NCI-H1048 (cell line): ENCODE measurements at places on chromosomes 16 and 17.

- DNase-seq, result peak; percentile 70
These were observed at the start of the genes GGA3 and MRPS7 for GRCh38 chr17:75261336-75262111. GGA3 (minus strand) TSS chr17:75261606; CDS start chr17:75261587, 19 bp downstream. MRPS7 (plus strand) TSS chr17:75261879; CDS start chr17:75261901, 22 bp downstream.

DNA sequence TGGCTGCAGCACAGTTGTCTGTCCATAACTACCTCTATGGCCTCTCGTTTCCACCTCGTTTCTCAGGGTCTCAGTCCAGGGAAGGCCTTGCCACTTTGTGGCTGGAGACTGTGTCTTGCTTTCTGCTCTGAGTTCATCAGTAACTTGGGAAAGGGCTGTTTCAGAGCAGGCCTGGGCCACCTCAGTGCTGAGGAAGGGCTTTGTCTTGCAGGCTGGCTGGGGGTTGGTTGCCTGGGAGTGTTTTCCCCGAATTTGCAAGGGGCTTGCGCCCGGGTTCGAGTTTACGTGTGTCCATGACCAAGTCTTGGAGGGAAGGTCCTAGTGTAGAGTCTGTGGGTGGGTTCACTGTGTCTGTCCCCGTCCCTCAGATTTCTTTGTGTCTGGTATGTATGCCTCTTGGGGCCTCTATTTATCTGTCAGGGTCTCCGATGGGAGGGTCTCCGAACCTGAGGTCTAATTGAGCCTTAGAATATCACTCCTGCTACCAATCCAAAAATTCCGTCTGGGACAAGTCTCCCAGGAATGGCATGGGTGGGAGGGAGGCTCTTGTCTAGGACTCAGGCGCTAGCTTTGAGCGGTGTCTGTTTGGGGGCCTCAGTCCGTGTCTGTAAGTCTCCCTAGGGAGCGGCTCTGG is 594 bp upstream of the TGFB1I1 start:
- DNase-seq, result no peak

GRCh38 chr16:35745191-35745590 is 2285.8 kb downstream of the TP53TG3F start:
- DNase-seq, result no peak

DNA sequence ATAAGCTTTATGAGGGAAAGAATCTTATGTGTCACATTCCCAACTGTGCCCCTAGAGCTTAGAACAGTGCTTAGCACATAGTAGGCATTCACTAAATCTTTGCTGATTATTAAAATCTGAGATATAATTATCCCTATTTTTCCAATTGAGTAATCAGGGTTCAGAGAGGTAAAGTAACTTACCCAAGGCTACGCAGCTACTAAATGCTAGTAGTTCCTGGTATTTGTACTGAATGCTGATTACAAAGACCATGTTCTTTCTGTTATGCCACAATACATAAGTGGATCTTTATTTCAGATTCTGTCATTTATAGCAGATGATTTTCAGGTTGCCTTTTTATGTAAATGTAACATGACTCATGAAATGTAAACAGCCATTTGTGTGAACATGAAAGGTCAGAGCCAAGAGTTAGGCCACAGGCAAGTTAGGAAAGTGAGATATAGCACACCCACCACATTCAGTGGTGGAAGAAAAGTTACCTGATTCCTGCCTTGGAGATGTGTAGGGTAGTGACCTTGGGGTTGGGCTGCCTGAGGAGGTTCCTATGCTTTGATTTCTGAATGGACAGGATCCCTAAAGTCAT is 77.2 kb downstream of the FTO start:
- DNase-seq, result no peak

- DNase-seq, result no peak
These were observed 275.7 kb downstream of the TOX3 start for GRCh38 chr16:52271088-52271750.

DNA sequence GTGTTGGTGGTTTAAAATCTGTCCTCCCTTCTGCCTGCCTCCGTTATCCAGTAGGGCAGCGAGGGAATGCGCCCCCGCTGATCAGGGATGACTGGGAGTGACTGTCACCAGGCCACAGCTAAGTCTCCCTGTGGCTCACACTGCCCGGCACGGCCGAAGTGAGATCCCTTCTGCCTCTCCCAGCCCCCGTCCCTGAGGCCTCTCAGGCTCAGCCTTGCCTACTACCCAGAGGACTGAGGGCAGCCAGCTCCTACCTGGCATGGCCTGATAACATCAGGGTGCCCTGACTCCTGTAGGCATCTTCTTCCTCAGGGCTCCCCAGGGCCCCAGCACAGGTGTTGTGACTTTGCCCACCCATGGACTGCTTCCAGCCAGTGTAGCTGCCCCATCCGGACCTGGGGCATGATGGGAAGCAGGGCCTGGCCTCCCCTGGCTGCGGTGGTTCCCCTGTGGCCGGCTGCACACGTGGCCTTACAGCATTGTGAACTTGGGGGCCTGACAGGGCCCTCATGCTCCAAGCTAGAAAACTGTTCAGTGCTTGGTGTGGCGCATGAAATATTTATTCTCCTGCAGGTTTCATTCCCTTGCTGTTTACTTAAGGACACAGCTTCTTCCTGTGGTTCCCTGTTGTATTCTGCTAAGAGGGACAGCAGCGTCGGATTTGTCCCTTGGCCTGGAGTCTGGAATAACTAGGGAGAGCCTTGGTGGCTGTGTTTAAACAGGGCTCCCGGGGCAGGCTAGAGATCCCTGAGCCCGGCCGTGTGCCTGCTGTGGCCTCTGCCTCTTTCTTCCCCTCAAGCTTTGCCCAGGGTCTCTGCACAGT is 30.0 kb downstream of the GINS2 start:
- no peak for DNase-seq

- no peak for DNase-seq
These were observed 362.0 kb downstream of the SEC14L1 start for GRCh38 chr17:77502626-77503292.

- DNase-seq, result no peak
These were observed 28.1 kb downstream of the GLG1 start for GRCh38 chr16:74578838-74579237.

- DNase-seq, result no peak
These were observed 10.7 kb downstream of the CCDC40 start for GRCh38 chr17:80047176-80047575.

DNA sequence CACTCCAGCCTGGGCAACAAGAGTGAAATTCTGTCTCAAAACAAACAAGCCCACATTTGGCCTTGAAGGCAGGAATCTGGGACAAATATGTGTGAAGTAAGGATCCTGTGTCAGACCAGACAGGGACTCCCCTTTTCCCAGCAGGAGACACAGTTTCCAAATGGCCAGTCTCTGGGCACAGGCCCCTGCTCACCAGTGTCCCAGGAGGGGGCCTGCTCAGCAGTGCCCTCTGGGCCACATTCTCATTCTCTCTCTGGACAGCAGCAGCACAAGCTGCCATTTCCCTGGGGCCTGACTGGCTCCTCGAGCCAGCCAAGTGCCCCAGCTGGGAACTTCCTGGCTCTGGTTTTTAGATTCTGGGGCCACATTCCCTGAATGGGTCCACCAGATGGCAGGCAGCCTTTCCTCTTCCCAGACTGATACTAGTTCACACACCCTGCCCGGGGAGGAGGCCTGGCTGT is 11.7 kb upstream of the MNT start:
- no peak for DNase-seq

DNA sequence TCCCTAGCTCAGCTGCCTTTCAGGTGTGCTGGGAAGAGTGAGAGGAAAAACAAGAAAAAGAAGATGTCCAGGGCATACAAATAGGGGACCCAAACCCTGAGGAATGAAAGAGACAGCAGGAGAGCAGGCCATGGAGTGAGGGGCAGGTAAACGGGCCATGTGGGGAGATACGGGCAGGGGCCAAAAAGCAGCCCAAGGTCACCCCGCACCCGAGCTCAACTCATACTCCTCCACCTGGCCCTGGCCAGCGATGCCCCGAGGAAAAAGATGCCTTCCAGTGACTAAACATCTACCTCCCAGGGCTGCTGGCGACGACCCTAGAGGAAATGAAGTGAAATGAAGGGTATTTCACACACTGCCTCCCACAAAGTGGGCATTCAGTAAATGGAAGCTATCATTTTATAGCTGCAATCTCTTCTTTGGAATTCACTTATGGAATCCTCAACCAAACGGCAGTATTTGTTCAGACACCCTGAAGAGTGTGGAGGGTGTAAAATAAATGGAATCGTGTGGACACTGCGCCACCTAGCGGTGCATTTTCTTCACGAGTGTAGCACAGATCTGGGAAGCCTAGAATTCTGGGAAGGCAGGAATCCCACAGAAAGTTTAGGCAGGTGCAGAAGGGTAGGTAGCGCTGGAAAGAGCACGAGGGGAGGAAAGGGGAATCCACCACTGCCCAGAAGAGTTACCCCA is 14.9 kb downstream of the ELAC2 start:
- peak; percentile 68 for DNase-seq

- peak; percentile 48 for DNase-seq
These were observed at the start of gene TEKT3 for GRCh38 chr17:15341385-15341849. TEKT3 (minus strand) TSS chr17:15341597; CDS start chr17:15331585, 10,012 bp downstream.

GRCh38 chr16:56382901-56383355 is 42.4 kb downstream of the AMFR start:
- DNase-seq, result no peak

DNA sequence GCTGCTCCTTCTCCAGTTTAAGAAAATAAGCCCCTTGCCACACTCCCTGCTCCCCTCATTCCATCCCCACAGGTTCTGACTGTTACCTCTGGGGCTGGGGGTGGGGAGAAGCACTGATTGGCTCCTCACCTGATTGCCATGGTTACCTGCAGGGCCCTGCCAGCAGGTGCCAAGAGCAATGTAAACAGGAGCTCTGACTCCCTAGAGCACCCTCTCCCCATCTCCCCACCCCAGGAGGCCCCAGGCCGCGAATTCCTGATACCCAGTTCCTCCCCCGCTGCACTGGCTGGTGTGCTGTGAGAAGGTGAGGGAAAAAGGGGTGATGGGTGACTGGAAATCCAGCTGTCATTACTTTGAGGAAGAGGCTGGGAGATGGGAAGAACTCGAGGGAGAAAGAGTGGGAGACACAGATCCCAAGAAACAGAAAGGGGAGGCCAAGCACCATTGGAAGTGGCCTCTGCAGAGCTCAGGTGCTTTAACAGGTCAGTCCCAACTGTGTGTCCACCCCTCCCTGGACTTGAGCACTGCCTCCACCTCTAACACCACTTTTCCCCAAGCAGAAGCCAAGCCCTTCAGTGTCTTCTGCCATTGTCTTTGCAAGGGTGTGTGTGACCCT is 4.5 kb downstream of the PCGF2 start:
- no peak for DNase-seq

DNA sequence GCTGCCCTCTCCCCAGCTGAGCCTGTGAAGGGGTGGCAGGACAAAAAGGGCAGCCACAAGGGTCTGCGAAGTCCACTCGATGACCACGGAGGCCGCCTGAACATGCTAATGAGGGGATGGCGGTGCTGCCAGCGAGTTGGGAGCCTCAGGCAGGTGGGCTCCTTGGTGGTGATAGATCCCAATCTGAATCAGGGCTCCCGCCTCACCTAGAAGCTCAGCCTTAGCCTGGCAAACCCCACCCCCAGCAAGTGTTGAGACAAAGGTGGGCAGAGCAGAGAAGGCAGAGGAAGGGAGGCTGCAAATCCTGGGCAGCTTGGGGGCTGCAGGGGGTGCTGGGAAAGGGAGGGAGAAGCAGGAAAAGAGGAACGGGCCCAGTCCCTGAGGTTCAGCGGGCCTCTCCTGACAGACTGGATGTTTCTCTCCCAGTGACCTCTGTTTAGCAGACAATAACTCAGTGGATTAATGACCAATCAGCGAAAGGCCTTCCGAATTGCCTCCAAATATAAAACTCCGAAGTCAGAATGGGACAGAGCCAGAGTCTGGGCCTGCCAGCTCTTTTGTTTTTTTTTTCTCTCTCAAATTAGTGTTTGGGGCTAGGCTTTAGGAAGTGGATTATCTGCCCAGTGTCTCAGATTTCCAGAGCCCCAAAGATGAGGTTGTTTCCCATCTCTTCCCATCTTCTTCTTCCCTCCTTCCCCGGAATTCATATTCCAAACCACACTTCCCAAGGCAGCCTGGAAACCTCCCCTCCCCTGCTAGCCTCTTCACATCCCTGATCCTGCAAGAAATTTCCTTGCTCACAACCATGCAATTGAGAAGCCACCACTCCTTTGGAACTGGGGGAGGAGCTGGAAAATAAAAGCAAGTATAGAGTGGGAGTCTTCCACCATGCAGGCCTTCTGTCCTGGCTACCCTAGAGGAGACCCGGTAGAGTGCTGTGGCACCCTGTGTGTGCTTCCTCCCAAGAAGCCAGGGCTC is 15.2 kb upstream of the HOXB2 start:
- no peak for DNase-seq

DNA sequence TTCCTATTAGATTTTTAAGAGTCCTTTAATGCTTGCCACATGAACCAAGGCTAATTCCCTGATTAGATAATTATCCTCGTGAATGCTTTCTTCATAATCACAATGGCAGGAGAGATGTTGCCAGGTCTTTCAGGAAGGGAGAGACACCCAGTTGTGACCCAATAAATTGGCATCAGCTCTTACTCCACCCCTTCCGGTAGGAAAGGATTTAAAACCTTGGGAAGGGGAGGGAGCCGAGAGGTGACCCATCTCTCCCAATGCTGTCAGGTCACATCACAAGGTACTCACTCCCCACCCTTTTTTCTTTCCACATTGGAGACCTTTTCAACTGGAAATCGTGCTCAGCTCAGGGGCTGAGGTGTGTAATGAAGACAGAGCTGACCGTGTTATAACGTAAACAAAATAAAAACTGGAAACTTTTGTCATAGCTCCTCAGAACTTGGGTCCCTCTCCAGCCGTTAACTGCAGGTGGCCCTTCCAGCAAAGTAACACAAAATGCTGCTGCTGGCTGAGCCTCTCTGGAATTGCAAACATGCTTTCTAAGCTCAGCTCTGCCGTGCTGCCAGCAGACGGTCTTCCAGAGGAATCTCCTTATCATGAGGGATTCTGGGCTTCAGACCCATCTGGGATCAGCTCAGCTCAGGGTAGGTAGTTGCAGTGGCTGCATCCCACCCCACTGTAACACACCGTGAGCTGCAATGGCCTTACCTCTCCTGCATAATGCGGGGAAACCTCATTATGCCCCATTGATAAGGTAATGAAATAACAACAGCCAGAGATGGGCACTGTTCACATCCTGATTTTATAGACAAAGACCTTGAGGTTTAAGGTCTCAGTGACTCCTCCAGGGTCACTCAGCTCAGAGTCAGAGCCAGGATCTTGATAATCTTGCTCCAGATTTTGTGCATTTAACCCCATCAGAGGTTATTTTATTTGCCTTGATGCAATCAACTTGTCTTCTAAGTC is 15.6 kb downstream of the TMEM100 start:
- DNase-seq, result no peak

DNA sequence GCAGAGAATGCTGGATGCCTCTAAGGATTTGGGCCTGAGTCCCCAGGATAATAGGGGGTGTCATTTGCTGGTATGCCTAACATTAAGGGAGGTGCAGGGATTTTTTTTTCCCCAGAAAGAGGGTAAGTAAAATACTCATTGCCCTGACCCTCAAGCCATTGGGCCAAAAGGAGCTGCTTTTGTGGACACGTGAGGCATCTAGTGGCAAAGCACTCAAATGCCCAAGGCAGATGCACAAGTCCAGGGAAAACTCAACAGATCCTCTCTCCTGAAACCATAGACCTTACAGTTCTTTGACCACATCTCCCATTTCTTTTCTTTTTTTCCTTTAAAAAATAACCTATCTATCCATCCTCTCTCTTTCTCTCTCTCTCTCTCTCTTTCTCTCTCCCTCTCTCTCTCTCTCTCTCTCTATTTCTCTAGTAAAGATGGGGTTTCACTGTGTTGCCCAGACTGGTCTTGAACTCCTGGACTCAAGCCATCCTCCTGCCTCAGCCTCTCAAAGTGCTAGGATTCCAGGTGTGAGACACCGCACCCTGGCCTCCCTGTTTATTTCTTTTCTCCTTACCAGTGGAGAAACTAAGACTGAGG is 11.8 kb downstream of the IRX5 start:
- DNase-seq, result no peak
